ENCODE measurements at places on chromosomes 7 and 10.

DNA sequence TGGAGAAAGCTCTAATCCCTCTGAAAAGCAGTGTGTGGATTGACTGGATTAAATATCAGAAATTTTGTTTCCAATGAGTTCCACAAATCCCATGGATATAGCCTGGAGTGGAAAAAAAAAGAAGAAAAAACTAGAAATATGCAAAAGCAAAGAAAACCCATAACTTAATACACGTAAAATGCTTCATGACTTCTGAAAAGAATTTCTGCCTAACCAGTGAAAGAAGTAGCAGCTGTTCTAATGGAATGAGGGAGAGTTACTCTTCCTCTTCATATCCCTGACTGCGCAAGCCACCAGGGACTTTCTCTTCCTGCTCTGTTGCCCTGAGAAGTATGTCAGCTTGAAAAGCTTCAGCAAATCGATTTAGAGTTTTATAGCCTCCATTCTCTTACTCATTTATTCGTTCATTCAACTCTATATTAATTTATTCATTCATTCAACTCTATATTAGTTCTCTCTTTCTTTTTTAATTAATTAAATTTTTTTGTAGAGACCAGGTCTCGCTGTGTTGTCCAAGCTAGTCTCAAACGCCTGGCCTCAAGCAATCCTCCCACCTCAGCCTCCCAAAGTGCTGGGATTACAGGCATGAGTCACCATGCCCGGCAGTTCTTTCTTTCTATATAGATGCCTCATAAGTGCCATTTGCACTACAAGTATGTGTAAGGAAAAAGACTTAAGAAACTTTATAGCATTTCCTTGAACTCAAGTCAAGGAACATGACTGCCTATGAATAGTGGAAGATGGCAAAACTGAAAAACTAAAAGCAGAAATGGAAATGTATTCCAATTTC is 447.3 kb upstream of the NRP1 start:
- no peak for DNase-seq

GRCh38 chr7:37832194-37832593 is 16.2 kb upstream of the NME8 start:
- no peak for DNase-seq

GRCh38 chr10:61923210-61923949 is 21.9 kb downstream of the ARID5B start:
- no peak for DNase-seq

DNA sequence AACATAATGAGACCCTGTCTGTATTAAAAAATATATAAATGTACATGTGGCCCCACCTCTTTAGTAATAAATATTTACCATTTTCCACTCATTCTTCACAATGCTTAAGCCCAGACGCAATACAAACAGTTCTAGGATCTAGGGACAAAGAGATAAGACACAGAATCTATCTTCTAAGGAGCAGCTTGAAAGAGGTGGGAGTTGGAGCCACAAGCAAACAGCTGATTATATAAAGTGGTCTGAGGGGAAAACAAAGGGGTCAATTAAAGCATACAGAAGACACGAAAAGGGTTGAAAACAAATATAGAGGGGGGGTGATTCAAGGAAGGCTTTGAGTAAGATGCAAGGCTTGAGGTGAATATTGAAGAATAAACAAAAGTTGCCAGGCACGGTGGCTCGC is 43.1 kb downstream of the UBE2H start:
- no peak for DNase-seq

GRCh38 chr7:78562191-78562590 is 763.6 kb downstream of the PHTF2 start:
- no peak for DNase-seq

GRCh38 chr7:130149281-130150139 is 55.7 kb downstream of the TMEM209 start:
- no peak for DNase-seq

DNA sequence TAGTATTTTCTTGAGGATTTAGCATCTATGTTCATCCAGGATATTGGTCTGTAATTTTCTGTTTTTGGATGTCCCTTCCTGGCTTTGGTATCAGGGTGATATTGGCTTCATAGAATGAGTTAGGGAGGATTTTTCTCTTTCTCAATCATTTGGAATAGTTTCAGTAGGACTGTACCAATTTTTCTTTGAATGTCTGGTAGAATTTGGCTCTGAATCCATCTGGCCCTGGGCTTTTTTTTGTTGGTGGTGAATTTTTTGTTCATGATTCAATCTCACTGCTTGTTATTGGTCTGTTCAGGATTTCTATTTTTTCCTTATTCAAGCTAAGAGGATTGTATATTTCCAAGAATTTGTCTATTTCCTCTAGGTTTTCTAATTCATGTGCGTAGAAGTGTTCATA is 192.7 kb downstream of the KIF20B start:
- DNase-seq: no peak

DNA sequence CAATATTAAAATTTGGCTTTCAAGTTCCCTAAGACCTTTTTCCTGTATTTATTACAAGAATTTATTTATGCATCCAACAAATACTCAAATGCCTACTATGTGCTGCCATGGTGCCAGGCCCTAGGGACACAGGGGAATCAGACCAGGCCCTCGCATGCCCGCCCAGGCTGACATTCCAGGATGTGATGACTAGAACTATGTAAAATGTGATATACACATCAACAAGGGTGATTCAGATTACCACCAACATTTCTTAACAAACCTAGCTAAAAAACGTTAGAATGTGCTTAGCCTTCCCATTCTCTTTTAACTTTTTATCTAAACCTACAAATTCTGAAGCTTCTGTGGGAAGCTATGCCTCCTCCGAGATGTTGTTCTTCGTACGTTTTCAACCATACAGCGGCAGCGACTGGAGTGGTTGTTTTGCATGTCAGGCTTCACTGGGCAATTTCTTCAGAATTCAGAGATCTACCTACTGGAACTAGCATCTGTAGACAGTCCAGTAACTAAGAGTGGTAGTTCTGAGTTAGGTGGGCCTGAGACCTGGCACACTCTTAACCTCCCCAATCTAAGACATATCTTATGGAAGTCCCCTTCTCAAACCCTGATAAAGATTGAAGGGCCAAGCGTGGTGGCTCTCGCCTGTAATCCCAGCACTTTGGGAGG is 22.1 kb downstream of the GNA12 start:
- DNase-seq: no peak

GRCh38 chr7:147547252-147547897 is 1043.2 kb upstream of the C7orf33 start:
- DNase-seq: no peak

DNA sequence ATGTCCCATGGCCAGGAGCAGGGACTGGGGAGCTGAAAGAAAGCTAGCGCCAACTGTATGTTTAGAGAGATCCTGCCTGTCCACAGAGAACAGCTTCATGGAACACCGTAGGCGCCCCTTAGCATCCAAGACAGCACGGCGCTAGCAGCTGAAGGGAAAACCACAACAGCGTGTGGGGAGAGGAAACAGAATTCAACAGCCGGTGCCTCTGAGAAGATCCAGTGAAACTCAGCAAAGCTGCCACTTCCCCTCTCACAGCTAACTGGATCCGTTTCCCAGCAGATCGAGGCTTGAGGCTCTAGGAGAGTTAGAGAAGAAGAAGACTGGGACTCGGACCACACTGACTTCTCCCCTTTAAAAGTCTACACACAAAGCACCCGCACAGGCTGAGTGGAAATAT is 145.0 kb downstream of the MAD1L1 start:
- no peak for DNase-seq

- no peak for DNase-seq
Measured at GRCh38 chr7:68438016-68438415, 1160.3 kb upstream of the AUTS2 start.

- DNase-seq: no peak
Measured at GRCh38 chr7:46626261-46626660, 705.2 kb upstream of the IGFBP3 start.

DNA sequence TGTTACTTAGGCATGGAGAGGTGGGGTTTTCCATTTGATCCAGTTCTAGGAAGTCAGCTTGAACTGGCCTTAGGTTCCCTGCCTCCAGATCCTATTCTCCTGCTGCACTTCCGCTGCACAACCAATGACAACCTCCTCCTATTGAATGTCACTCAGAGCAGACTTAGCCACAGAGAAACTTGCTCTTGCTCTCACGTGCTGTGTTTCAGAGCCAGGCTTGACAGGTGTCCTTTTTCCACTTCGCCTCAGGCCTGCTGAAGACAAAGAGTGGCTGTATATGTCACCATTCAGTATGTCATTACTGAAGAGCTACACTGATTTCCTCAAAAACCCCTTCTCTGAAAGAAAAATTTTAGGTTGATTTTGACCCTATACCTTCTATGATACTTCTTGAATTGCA is 115.4 kb upstream of the ETV1 start:
- DNase-seq: no peak

GRCh38 chr10:102467971-102468438 is 16.7 kb upstream of the C10orf95 start:
- no peak for DNase-seq

DNA sequence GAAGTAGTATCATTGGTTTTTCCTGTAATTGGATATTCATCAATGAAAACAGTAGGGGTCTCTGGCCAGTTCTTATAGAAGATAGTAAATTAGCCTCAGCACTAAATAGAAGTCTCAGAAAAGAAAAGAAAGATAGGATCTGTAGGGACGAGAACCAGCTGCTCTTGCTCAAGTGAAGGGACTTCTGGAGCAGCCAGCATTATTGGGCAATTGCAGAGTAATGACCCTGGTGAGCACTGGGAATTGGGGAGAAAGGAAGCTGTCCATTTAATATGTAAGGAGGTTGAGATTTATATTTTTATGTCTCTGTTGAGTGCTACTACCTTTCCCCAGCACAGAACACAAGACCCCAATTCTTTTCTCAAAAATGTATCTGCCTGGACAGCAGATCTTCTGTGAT is 61.2 kb upstream of the WNT16 start:
- DNase-seq: no peak

GRCh38 chr10:29734640-29734961 is 99.8 kb upstream of the SVIL start:
- DNase-seq: no peak

- no peak for DNase-seq
Measured at GRCh38 chr10:68166871-68167585, 57.7 kb downstream of the MYPN start.

DNA sequence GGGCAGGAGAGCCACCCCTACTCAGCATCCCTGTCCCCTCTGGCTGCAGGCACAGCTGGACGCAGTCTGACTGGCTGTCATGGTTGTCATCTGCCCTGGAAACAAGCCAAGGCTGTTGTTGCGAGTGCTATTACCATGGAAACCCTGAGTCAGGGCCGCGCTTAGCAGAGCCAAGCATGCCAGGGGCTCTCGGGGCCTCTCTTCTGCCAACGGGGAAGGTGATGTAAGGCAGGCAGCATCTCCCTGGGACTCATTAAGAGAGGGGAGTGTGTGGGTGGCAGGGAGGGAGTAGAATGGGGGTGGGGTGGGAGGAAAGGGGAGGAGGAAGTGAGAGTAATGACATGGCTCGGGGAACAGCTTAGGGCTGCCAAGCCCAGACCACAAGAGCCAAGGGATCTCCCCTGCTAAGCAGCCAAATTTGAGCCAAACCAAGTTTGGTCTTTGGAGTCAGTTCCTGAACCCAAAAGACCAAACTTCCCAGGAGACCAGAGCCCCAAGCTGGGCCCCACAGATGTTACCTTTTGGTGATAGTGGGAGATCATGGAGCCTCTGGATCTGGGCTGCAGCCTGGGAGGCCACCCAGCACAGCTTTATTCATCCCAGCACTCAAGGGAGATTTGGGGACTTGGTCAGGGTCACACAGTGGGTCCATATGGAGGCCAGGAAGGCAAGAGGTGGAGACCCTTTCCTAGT is 67.6 kb downstream of the TMEM130 start:
- no peak for DNase-seq

- DNase-seq: no peak
Measured at GRCh38 chr7:13894954-13895353, 94.5 kb downstream of the ETV1 start.

DNA sequence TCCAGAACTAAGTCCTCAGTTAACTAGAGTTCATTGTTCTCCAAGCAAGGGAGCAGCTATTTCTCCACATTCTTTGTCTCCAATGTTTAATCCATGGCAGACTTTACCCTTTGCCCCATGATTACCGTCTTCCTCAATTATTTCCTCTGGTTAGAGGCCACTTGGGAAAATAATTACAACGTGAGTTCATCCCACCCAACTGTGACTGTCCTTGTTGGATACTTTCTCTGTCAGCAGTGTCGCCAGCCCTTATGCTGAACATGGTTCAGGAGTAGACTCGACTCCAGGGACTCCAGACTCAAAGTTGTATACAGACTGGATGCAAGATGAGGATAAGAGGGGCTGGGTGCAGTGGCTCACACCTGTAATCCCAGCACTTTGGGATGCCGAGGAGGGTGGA is 17.1 kb upstream of the SEPHS1 start:
- no peak for DNase-seq

- no peak for DNase-seq
Measured at GRCh38 chr10:30386801-30387588, 37.9 kb upstream of the MTPAP start.

DNA sequence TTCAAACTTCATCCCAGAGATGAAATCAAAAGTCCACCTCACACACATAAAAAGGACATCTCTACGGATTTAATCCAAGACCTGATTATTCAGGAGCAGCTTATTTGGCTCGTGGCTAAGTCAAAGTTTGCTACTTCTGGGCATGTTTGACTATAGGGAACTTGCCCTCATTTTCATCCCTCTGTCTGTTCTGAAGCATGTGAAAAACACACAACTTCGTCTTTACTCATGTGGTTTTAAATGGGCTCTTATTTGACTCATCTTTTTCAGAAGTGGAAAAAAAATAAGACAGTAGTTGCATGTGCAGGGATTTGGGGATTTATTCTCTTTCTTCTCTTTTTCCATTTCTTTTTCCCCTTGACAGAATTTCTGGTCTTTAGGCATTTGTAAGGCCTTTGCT is 295.9 kb downstream of the TFEC start:
- no peak for DNase-seq

- DNase-seq: no peak
Measured at GRCh38 chr10:96743988-96744585, 23.8 kb upstream of the PIK3AP1 start.

- no peak for DNase-seq
Measured at GRCh38 chr7:94687810-94688209, 31.9 kb upstream of the SGCE start.

DNA sequence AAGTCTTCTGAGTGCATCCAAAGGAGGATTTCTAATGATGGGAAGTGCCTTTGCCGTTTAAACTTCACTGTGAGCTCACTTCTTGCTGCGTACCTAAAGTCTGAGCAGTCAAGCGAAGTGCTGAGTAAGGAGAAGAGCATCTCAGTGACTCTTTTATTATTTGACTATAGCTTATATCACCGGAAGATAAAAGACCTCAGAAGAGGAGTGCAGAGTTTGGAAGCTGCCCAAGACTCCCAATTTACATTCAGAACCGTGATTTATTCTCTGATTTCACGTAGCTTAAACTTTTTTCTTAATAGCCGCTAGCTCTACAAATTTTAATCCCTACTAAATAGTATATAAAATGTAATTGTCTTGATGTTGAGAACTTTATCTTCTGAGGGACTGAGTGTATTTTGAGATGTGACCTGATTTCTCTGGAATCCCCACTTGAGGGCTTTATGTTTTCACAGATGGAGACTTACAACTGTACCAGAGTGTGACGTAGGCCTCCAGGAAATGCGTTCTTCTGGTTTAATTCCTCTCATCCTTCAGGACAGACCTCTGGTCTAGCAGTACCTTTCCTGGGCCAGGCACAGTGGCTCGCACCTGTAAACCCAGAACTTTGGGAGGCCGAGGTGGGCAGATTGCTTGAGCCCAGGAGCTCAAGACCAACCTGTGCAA is 51.1 kb downstream of the CAMK1D start:
- no peak for DNase-seq

Measured in activated T-helper 1 cell treated with anti-CD3 and anti-CD28 coated beads, Interleukin-12 subunit alpha, Interleukin-12 subunit beta, Interleukin-2, Interleukin-4 antibody, amounts not matched to agents 30 ng/mL and 10 ng/mL and 1 ng/mL, durations not matched to agents 14 hours and 24 hours and 36 hours (primary cell).